ENCODE measurements at places on chromosomes 2 and 18.
A peak's percentile ranks its signal among the peaks of the same experiment; 100 is the strongest.

- no peak for DNase-seq
Observed at GRCh38 chr2:3399381-3399780, 19.9 kb downstream of the TRAPPC12 start.

- DNase-seq = no peak
Observed at GRCh38 chr2:113221846-113222245, 48.1 kb downstream of the PSD4 start.

GRCh38 chr2:222722327-222722946 is 51.0 kb downstream of the MOGAT1 start:
- no peak for DNase-seq

GRCh38 chr18:2569338-2570207 is 1.7 kb downstream of the METTL4 start:
- DNase-seq = no peak

- DNase-seq = no peak
Observed at GRCh38 chr2:157803952-157804351, 72.2 kb downstream of the ACVR1 start.

GRCh38 chr2:120480346-120480902 is 134.5 kb downstream of the INHBB start:
- no peak for DNase-seq

GRCh38 chr2:95087379-95087778 is 34.2 kb downstream of the MRPS5 start:
- no peak for DNase-seq

- no peak for DNase-seq
Observed at GRCh38 chr2:208698114-208698513, 291.5 kb downstream of the PTH2R start.

DNA sequence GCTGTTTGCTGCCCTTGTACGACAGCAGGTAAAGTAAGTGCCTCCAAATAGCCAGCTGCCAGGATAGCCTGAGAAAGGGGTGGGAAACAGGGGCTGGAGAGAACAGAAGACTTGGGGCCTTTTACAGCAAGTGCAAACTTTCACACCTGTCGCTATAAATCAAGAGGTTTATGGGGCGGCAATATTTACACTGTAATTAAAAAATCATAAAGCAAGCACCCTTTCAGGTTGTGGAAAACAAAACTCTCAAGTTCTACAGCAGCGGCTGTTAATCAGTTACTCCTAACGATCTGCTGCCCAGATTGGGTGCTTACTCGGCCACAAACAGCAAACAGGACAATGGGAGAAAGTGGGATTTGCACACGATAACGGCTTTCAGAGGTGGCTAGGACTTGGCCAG is 359.5 kb upstream of the ETAA1 start:
- DNase-seq = no peak

DNA sequence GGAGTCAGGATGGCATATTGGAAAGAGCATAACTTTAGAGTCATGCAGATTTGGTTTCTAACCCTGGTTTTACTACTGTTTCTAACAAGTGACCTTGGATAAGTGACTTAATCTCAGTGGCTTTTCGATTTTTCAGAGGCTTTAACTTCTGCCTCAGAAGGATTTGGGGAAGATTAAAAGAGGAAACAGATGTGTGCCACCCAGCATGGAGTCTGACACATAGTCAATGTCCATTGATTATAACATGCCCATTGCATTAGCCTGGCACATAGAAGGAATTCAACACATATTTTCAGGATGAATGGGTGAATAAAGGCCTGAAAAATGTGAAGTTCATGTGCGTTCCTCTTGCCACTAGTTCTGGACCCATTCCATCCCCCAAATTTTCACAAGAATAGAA is 438.2 kb downstream of the EPHA4 start:
- DNase-seq = no peak

DNA sequence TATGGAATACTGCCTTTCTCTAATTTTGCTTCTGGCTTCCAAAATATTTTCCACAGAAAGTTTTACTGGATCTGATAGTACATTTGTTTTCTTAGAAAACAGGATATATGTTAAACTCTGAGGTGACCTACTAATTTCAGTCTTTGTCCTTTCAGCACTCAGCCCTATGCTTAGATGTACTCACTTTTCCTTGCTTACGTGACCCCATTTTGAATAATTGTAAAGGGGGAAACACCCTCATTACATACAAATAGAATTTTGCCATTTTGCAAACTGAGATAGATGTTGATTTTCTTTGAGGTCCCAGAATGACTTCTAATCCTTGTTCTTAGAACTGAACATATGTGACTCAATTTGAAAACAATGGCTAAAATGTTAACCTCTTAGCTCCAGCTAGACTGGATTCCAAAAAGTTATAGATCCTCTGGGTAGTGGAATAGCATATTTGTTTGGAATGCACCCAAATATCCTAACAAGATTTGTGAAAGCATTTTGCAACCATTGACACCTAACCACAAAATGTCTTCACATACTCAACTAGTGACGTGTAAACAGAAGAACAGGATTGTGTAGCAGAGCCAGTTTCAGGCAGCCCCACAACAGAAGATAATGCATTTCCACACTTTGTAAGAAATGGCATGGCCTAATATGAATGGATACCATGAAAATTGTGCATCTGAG is 44.8 kb upstream of the EHBP1 start:
- no peak for DNase-seq

DNA sequence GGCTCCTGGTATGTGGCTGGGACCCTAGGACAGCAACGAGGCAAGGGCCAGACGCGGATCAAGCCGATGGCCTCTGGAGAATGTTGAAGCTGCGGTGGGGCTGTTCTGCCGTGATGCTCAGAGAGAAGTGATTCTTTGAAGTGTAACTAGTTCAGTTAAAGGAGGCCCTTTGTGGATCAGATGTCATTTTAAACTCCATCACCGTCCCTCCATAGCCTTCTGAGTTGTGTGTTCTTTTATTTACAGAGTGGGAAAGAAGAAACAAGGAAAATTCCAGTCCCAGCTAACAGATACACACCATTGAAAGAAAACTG is 403 bp downstream of the PNO1 start:
- DNase-seq = no peak

DNA sequence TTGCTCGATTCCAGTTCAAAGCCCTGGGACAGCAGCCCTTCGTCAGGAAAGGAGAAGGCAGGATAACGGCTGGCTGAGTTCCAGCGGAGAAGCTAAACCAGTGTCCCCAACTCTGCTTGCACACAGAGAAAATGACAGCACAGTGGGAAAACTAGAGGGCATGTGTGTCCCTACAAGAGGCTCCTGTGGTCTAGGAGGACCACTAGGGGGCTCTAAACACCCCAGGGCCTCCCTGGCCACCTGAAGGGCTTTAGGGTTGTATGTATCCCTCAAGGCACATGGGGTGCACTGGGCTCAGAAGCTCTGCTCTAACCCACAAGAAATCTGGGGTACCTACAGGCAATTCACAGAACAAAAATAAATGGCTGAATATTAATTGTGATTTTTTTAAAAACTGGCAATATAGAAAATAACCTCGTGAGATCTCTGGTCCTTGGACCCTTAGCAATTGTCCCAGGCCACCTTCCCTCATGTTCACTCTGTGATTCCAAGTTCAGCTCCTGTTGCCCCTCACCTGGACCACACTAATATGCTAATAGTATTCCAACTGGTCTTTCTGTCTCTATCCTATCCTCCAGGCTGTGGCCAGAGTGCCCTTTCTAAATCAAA is 17.5 kb downstream of the STAT1 start:
- peak; percentile 60 for DNase-seq

DNA sequence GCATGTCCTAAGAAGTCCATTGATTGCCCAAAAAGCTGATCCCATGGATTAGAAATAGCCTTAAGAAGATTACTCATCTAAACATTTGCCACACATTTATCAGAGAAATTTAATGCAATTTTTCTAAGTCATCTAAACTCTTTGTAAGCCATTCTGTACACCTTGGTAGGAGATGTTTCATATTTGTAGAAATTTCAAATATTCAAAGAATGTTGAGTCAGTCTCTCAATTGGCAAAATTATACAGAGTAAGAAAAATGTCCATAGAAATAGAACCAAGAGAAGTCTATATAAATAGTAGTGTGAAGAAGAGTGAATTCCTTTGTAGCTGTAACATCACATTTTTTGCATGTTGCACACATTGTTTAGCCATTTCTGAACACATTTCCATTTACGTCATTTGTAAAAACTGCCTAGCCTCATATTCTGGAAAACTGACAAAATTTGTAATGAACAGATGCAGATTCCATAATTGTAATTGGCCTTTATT is 128.6 kb downstream of the MSTN start:
- no peak for DNase-seq

DNA sequence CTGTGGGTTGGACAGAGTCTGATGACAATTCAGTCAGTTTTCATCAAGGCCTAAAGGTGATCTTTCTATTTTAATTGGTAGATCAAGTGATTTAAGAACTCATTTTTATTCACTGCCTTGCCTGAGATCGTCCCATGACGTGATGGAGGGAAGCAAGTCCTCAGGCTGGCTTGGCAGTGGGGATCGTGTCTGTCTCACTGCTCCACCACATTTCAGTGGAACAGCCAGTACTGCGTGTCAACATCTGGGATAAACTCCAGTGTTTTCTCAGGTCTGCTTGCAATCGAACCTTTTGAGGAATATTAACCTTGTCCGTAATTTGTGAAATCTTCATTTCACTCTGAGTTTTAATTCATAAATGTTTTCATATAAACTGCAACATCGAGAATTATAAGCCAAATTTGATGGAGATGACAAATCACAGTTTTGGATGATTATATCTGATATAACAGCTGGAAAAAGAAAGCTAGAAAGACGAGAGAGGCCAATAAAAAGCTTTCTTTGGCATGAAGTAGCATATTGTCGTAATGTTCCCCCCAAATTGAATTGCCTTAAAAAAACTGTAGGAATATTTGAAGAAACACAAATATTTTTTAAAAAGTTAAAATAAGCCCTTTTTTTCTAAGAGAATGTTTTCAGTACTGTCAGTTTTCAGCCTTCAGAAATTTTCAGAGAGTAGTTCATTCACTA is 414.7 kb upstream of the SPRED2 start:
- no peak for DNase-seq

GRCh38 chr2:119204525-119204924 is 19.1 kb upstream of the STEAP3 start:
- DNase-seq = no peak

DNA sequence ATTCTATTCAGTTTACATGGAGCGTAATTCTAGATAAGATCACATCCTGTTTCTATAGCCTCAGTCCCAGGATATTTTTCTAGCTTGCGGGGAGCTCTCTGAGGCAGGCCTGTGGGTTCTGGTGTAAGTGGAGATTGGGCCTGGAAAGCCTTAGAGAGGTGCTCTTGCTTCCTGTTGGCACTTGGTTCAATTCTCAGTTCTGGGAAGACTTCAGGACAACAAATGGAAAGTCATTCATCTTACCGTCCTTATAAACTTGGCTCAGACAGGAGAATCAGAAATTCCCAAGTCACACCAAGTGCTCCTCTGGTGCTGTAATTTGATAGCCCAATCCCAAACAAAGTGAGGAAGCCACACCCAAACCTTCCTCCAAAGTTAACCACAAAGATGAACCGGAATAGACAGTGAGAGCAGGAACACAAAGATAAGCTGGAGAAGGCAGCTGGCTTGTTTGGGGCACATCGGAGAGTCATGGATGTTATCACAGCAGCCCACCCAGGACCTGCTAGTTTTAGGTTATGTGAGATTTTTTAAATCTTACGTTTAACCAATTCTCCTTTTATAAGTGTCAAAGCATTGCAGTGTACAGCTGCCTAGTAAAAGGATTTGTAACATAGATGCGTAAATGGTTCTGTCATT is 144.3 kb upstream of the MAP3K20 start:
- DNase-seq = peak; percentile 49

DNA sequence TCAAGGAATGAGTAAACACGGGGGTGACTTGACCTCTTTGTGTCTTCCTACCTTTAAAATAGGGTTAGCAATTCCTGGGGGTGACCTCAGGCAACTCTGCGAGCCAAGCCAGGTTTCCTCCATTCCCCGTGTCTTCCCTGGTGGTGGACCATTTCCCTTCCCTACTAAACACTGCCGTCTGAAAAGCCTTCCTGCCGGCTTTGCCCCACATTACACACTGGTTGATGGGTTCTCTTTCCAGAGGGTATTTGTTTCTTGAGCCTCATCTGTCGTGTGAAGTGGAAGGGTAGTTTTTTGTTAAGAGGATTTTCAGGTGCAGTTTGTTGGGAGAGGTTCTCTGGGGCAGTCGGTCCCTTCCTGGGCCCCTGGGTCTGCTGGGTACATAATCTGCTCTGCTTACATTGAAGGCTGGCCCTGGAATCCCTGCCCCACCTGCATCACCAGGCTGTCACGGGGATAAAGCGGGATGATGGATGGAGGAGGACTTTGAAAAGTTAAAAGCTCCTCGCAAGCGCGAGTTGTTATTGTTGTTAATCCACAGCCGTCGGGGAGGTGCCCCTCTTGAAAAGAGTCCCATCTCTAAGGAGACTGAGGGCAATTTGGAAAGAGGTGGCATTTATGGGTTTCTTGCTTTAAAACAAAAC is 175.4 kb upstream of the SPRED2 start:
- no peak for DNase-seq

- no peak for DNase-seq
Observed at GRCh38 chr2:71562518-71562917, 109.2 kb downstream of the DYSF start.

GRCh38 chr18:26657631-26658581 is 109.6 kb upstream of the KCTD1 start:
- no peak for DNase-seq
